ENCODE measurements at places on chromosomes 6 and 20.
A peak's percentile ranks its signal among the peaks of the same experiment; 100 is the strongest.

DNA sequence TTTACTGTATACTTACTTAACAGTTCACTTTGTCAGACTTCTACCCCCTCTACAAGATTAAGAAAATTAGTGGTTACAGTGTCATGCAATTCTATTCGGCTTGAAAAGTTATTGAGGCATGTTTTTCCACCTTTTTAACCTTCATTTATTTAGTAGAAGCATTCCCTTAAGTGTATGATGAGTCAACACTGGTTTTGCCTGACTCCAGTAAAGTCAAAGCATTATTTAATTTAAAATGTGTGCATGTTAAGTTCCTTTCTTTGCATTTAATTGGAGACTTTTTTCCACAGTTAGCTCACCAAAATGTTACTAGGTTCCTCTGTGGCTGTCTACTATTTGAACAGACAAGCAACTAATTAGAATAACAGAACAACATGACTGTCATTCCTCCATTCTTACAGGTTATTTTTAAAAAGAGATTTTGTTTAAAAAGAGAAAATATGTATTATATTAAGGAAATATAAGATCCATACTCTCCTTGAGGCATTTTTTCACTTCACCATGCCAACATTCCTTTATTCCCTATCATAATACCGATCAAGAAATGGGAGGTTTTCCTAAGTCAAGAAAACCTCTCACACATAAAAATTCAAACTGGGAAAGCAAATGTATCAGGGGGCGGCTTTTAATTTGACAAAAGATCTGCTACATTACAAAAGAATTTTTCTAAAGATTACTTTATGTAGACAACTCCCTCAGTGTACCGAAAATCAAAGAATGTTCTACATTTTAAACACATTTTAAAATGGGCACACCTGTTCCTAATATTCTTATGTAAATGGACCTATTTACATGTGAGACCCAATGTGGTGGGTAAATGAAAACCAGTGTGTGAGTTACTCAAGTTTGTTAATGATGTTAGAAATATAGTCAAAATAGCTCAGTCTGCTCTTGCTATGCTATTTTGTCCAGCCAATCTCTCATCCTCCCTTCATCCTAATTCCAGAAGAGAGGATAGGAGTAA lies 361.2 kb downstream of the UTRN start:
- DNase-seq, result no peak

DNA sequence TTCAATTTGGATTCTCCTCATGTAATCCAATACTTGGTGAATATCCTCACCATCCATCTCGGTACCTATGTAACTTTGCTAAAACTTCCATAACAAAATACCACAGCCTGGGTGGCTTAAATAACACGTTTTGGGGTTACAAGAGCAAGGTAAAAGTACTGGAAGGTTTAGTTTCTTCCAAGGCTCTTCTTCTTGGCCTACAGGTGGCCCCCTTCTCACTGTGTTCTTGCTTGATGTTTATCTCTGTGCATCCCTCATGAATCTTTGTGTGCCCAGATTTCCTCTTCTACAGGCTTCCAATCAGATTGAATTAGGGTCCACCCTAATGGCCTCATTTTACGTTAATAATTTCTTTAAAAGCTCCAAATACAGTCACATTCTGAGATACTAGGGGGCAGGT lies 163.3 kb upstream of the HCRTR2 start:
- DNase-seq, result no peak

DNA sequence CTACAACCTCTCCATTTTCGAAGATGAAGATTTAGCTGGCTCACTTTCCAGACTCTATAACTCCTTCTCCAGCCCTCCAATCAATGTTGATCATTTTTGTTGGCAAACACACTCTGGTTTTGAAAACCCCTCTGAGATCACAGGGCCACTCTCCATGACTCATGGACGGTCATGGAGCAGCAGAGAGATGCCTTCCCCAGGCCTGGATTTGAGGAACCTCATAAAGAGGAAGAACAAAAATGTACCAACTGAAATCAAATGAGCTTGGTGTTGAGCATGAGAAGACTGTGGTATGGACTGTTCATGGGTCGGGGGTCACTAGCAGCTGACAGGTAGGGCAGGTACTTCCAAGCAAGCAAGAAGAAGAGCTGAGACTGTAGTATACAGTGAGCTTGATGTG lies 112.8 kb upstream of the INSM1 start:
- DNase-seq, result no peak

GRCh38 chr6:87785229-87785862 lies 83.3 kb upstream of the AKIRIN2 start:
- no peak for DNase-seq

DNA sequence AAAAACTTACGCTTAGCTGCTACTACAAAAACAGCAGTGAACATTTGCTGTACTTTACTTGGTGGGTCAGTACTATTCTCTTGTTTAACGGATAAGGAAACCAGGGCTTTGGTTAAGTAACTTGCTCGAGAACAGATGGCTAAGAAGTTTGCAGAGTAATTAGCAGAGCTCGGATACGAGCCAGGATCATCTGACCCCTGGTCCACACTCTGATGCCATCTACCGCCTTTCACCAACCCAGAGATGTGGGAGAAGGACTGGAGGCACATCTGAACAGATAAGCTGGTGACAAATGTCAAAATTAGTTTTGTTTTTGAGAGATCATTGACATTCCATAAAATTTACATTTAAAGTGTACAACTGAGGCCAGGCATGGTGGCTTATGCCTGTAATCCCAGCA lies 18.9 kb upstream of the RPL7L1 start:
- no peak for DNase-seq

GRCh38 chr20:50969435-50969834 lies 10.8 kb downstream of the MOCS3 start:
- no peak for DNase-seq

DNA sequence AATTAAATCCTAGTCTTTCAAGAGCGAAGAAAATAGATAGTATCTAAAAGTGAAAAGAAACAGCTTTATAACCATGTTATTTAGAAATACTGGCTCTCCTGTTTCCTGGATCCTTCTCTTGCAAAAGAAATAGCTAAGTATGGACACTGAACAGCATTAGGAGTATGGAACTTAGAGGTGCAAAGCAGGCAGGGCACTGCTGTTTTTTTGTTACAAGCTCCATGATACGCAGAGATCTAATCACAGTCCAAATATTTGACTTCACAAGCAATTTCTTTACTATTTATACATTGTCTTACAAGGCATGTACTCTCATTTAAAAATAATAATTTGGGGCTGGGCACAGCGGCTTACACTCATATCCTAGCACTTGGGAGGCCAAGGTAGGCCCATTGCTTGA lies 7.6 kb downstream of the TRPC4AP start:
- DNase-seq, result no peak

GRCh38 chr20:8932192-8933165 lies 136.4 kb upstream of the PLCB4 start:
- no peak for DNase-seq

- DNase-seq, result no peak
Measured at GRCh38 chr6:36373368-36374019, 14.0 kb downstream of the ETV7 start.

DNA sequence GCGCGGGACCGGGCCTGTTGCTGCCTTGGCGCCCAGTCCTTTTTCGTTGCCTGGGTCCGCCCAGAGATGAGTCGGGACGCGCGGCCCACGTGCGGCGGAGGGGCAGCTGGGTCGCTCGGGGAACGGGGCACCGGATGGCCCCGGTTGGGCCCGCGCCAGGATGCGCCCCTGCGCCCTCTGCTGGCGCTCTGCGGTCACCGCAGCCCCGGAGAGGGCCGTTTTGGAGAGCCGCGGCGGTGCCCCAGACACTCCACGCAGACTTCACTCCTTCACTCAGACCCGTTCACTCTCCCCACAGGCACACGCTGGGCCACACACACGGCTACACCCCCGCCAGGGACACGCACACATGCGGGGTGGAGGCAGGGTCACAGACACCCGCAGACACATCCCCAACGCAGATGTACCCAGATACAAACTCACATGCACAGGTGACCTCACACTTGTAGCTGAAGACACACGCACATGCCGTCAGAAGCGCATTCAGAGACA lies 38.8 kb downstream of the SRC start:
- peak; percentile 76 for DNase-seq

DNA sequence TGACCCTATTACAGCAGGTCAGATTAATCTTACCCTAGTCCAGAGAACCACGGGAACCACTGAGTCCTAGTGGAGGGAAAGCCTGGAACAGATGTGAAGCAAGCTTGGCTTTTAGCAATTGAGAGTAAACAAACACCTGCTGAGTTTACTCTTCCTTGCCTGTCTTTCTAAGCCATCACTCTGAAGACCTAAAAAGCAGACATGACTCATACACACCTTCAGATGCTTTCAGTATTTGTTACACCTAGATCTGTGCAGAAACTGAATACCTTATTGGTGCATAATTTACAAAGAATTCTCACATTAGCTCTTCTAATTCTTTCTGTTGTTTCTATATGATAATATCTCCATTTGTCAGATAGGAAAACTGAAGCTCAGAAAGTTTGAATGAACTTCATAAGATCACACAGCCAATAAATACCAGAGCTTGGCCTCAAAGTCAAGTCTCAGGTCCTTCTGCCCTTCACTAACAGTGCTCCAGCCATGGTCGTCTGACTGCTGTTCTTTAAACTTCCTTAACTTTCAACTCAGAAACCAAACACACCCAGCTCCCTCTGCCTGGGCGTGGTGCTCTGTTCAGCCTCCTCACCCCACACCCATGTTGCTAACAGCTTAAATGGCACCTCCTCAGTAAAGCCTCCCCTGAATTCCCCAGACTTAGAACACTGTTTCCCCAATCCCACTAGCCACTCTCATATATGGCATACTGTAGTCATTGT lies 8.6 kb upstream of the GABBR1 start:
- DNase-seq, result peak; percentile 44

DNA sequence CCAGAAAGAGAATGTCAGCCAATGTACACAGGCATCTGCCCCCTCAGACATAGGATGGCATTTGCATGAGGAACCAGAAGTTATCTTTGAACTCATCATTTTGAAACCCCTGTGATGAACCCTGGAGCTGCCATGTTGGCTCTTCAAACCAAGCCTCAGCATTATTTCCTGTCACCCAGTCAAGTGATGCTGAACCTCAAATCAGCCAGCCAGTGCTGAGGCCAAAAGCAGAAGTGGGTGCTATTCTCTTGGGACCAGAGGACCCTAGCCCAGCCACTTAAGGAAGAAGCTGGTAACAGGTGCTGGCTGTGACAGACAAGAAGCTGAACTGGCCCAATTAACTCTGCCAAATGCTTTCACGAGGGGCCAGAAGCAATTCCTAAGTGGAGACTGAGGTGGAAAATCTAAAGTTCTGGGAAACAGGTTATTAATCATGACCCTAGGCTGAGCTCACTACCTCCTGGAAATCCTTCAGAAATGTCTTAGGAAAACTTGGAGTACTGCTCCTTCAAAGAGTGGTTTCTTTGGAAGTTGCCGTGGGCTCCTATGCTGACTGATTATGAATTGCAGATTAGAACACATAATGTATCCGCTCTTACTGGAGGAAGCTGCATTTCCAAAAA lies 4.0 kb downstream of the PKIG start:
- DNase-seq, result no peak

DNA sequence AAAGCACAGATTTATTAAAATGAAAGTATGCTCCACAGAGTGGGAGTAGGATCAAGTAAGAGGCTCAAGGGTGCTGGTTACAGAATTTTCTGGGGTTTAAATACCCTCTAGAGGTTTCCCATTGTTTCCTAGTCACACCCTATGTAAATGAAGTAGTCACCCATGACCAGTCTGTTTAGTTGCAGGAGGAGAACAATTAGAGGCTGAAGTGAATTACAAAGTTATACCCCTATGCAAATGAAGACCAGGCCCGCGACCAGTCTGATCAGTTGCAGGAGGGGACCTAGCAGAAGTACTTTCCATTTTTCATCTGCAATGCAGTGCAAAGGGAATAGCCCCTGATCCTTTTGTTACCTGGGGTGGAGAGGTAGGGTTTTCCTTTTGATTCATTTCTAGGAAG lies 11.8 kb upstream of the FILIP1 start:
- DNase-seq, result no peak

Data from CD4-positive, alpha-beta T cell (primary cell).